Vagina (tissue), 2 donors: ENCODE measurements at places on chromosomes 3 and 15. TPM values are rescaled to one million over a fixed set of nuclear protein-coding genes. Genes with fewer than 3 reads are reported as not detected.

Gene SHC4
- 0.25 TPM for total RNA-seq

Gene SCAPER
- total RNA-seq: 51.3 TPM

Gene RETNLB
- not detected for total RNA-seq

Gene A4GNT
- not detected for total RNA-seq

Gene FGD5
- 16.2 TPM for total RNA-seq

Gene MYO1E
- 16.9 TPM for total RNA-seq

Gene SCAP
- 84.7 TPM for total RNA-seq

Gene SLC9C1
- not detected for total RNA-seq

Gene FAM174B
- total RNA-seq: 4.9 TPM

Gene TRIM42
- not detected for total RNA-seq

Gene NEK11
- total RNA-seq: 8.6 TPM

GRCh38 chr3:174219738-174220137, 639.4 kb upstream of the NAALADL2 start:
- no peaks in the 10 kb centered on the region for H3K36me3 ChIP-seq
- no peaks in the 10 kb centered on the region for H3K27me3 ChIP-seq
- no peak overlapping the region for H3K4me3 ChIP-seq
- H3K4me1 ChIP-seq: no peaks in the 10 kb centered on the region

GRCh38 chr15:42082823-42083604, 11.3 kb downstream of the PLA2G4D start:
- H3K4me1 ChIP-seq: peaks cover 8% of the 10 kb centered on the region
- peaks cover 4% of the 10 kb centered on the region for H3K27me3 ChIP-seq
- no peak overlapping the region for H3K27ac ChIP-seq
- no peaks in the 10 kb centered on the region for H3K36me3 ChIP-seq
- H3K4me3 ChIP-seq: no peak overlapping the region

DNA sequence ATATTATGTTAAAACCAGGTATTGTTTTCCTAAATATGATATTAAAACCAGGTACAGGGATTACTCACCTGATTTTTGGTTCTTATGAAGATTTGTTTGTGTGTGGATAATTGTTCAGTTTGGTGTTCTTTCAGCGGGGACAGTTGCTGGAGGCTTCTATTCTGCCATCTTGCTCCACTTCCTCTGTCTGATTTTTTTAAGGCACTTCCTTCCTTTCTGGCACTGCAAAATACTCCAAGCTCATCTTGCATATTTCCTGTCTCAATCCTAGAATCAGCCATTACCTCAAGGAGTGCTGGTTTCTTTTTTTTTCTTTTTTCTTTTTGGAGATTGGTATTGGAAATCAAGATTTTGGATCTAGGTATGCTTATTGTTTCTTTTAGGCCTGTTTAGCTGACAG, 229.9 kb downstream of the SV2B start:
- H3K27me3 ChIP-seq: no peaks in the 10 kb centered on the region
- H3K27ac ChIP-seq: no peak overlapping the region
- no peaks in the 10 kb centered on the region for H3K4me1 ChIP-seq
- DNase-seq: no peak
- no peaks in the 10 kb centered on the region for H3K36me3 ChIP-seq

- H3K27me3 ChIP-seq: no peaks in the 10 kb centered on the region
- H3K36me3 ChIP-seq: no peaks in the 10 kb centered on the region
- no peak overlapping the region for H3K4me3 ChIP-seq
Measured at GRCh38 chr3:7215706-7216105, 354.8 kb downstream of the GRM7 start.

GRCh38 chr3:157390713-157391515, 45.7 kb upstream of the PTX3 start:
- H3K4me1 ChIP-seq: no peaks in the 10 kb centered on the region
- H3K27ac ChIP-seq: no peak overlapping the region
- H3K27me3 ChIP-seq: no peaks in the 10 kb centered on the region

DNA sequence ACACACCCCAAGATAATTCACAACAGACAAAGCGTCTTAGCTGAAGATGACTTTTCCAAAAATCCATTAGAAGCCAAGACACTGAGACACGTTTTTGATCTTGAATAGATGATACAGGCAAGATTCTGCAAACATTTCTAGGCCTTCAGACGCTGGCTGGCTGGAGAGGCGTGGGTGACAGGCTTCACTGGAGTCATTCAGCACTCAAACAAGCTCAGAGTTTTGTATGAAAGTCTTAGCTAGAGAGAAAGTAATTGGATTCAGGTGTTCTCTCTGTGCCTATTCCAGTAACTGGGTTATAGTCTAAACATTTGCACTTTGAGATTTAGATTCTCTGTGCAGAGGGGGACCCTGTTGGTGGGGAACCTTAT, 147.7 kb upstream of the BHLHE40 start:
- peaks cover 5% of the 10 kb centered on the region for H3K36me3 ChIP-seq
- H3K27ac ChIP-seq: peak overlapping the region; percentile 60
- H3K4me1 ChIP-seq: peaks cover 55% of the 10 kb centered on the region

DNA sequence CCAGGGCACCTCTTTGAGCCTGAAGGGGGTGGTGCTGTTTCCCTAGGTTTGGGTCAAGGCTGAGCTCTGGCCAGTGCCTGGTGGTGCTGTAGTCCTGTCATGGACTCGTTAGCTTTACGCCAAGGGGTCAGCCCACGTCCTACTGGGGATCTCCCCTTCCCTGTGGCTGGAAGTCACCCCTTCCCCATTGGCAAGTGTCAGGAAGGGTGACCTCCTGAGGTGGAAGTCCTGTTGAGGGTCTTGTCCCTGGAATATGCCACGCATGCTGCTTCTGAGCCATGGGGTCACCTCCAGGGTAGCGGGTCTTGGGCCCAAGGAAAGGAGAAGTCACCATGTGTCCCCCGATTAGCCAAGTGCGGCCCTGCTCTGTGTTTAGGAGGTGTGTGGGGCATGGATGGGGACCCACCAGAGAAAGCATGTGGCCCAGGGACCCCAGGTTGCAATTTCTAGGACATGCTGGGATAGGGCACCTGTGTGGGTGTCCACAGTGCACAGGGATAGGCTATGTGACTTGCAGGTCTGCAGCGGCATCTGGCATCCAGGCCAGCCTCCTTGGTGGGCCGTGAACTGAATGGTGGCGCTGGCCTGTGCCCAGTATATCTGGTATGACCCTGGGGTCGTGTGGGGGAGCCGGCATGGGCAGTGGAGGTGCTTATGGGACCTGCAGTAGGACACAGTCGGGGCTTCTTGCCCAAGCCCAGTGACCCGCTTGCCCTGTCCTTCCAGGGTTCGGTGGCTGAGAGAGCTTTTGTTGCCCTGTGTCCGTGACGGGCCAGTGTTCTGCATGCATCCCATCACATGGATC, 226.7 kb downstream of the SNRPN start:
- no peaks in the 10 kb centered on the region for H3K36me3 ChIP-seq
- H3K4me3 ChIP-seq: no peak overlapping the region
- DNase-seq: peak; percentile 81
- H3K4me1 ChIP-seq: no peaks in the 10 kb centered on the region
- H3K27me3 ChIP-seq: no peaks in the 10 kb centered on the region

GRCh38 chr3:21859124-21860081, 108.4 kb upstream of the ZNF385D start:
- H3K4me1 ChIP-seq: no peaks in the 10 kb centered on the region
- no peaks in the 10 kb centered on the region for H3K36me3 ChIP-seq
- H3K4me3 ChIP-seq: no peak overlapping the region

GRCh38 chr3:45104715-45105711, 41.2 kb downstream of the CDCP1 start:
- DNase-seq: no peak
- no peak overlapping the region for H3K4me3 ChIP-seq
- no peaks in the 10 kb centered on the region for H3K27me3 ChIP-seq
- no peaks in the 10 kb centered on the region for H3K4me1 ChIP-seq
- H3K36me3 ChIP-seq: no peaks in the 10 kb centered on the region

DNA sequence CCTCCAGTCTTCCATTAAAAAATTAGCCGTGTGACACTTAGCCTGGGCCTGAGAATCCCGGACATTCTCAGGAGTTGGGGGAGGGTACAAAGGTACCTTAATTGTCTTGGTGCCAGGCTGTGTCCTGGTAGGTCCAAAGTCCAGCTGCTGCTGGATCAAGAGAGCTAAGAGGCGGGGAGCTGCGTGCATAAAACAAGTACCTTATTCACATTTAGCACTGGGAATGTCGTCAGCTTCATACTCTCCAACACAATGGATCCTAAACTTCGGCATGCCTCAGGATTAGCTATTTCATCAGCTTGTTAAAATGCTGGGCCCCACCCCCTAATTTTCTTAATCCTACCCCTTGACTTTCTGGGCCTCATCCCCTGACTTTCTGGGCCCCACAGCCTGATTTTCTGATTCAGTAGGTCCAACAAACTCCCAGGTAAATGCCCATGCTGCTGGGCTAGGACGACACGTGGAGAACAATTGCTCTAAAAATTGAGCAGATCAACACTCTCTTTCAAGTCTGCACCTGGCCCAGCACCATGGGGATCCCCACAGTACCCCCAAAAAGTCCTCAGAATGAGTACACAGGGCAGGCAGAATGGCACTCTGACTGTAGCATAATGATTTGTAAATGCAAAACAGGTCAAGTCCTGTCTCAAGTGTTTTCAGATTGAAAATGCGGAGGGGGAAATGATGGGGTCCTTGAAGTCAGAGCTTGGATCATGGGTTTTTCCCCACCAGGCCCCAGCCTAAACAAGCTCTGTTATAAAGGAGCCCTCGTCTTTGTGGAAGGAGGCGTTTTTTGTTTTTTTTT, 5.6 kb upstream of the AEN start:
- H3K4me3 ChIP-seq: no peak overlapping the region
- H3K27ac ChIP-seq: no peak overlapping the region
- no peak for DNase-seq
- no peaks in the 10 kb centered on the region for H3K27me3 ChIP-seq
- H3K36me3 ChIP-seq: no peaks in the 10 kb centered on the region
- peaks cover 4% of the 10 kb centered on the region for H3K4me1 ChIP-seq

GRCh38 chr3:162367429-162368260, 871.0 kb downstream of the OTOL1 start:
- H3K4me1 ChIP-seq: peaks cover 17% of the 10 kb centered on the region
- DNase-seq: no peak
- no peaks in the 10 kb centered on the region for H3K27me3 ChIP-seq
- H3K4me3 ChIP-seq: no peak overlapping the region
- H3K36me3 ChIP-seq: no peaks in the 10 kb centered on the region
- no peak overlapping the region for H3K27ac ChIP-seq

- no peak overlapping the region for H3K4me3 ChIP-seq
- H3K27ac ChIP-seq: no peak overlapping the region
- peaks cover 14% of the 10 kb centered on the region for H3K4me1 ChIP-seq
Measured at GRCh38 chr15:69297642-69298353, 914 bp upstream of the PAQR5 start.

DNA sequence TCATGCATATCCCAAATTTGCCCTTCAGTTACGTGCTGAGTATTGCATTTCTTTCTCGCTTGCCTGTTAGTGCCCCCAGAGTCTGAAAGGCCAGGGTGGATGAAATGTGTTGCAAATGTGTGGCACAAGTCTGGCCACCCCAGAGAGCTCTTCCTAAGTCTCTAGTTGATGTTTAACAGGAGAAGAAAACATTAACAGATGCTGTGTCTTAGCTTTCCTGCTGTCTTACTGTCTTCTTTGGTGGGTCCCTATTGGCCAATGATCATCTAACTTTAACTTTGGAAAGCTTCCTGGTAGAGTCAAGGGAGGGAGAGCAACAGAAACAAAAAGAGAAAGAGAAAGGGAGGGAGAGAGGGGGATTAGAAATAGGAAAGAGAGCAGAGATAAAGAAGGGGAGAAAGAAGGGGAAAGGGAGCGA, 76.7 kb upstream of the P3H2 start:
- no peaks in the 10 kb centered on the region for H3K36me3 ChIP-seq
- no peak for DNase-seq
- no peak overlapping the region for H3K4me3 ChIP-seq
- H3K27me3 ChIP-seq: no peaks in the 10 kb centered on the region
- no peaks in the 10 kb centered on the region for H3K4me1 ChIP-seq

- no peaks in the 10 kb centered on the region for H3K27me3 ChIP-seq
- H3K4me3 ChIP-seq: no peak overlapping the region
- peaks cover 30% of the 10 kb centered on the region for H3K4me1 ChIP-seq
Measured at GRCh38 chr3:71025010-71025409, 558.5 kb downstream of the FOXP1 start.

- no peak overlapping the region for H3K4me3 ChIP-seq
- H3K27ac ChIP-seq: no peak overlapping the region
- H3K36me3 ChIP-seq: no peaks in the 10 kb centered on the region
- no peaks in the 10 kb centered on the region for H3K27me3 ChIP-seq
- no peak for DNase-seq
Measured at GRCh38 chr3:7328339-7328738, 467.4 kb downstream of the GRM7 start.

GRCh38 chr15:78167227-78167888, 18.2 kb downstream of the IDH3A start:
- H3K27ac ChIP-seq: no peak overlapping the region
- H3K4me3 ChIP-seq: no peak overlapping the region
- no peak for DNase-seq

DNA sequence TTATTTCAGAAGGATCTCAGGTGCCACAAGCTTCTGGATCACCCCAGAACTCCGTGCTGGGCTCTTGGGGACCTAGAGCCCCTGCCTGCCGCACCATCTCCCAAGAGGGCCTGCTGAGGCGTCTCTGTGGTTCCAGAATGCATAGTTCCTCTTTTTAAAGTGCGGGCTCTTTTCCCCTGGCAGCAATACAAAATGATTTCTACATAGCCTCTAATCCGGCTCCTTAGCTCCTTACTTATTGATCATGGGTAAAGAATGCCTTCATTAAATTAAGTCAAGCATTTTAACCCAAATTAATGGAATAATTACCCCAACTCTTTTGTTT, 121.9 kb downstream of the ATP10A start:
- no peaks in the 10 kb centered on the region for H3K4me1 ChIP-seq
- no peak overlapping the region for H3K4me3 ChIP-seq
- H3K27me3 ChIP-seq: no peaks in the 10 kb centered on the region
- H3K36me3 ChIP-seq: no peaks in the 10 kb centered on the region

DNA sequence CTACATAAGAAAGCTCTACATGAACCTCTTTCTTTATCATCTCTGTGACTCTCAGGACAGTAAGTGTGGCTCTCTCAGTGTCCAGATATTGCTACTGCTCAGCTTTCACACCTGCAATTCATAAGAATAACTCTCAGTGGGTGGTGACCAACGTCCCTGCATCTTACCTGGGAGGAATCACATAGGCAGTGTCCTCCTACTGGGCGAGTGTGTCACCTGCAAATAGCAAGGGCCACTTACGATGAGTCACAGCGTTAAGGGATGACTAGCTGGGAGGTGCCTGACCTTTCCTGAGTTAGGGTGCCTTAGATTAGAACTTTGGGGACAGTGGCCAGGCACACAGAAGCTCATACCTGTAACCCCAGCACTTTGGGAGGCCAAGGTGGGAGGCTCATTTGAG, 90.8 kb upstream of the C3orf80 start:
- no peak overlapping the region for H3K27ac ChIP-seq
- no peak overlapping the region for H3K4me3 ChIP-seq
- H3K4me1 ChIP-seq: no peaks in the 10 kb centered on the region
- no peaks in the 10 kb centered on the region for H3K36me3 ChIP-seq
- DNase-seq: no peak

DNA sequence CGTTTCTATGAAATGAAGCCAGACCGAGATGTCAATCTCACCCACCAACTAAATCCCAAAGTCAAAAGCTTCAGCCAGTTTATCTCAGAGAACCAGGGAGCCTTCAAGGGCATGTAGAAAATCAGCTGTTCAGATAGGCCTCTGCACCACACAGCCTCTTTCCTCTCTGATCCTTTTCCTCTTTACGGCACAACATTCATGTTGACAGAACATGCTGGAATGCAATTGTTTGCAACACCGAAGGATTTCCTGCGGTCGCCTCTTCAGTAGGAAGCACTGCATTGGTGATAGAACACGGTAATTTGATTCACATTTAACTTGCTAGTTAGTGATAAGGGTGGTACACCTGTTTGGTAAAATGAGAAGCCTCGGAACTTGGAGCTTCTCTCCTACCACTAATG, 41.9 kb upstream of the TRA2B start:
- no peaks in the 10 kb centered on the region for H3K27me3 ChIP-seq
- no peaks in the 10 kb centered on the region for H3K4me1 ChIP-seq
- H3K36me3 ChIP-seq: peaks cover 6% of the 10 kb centered on the region
- DNase-seq: no peak
- no peak overlapping the region for H3K27ac ChIP-seq
- no peak overlapping the region for H3K4me3 ChIP-seq
